ENCODE measurements at places on chromosomes 3 and 15. TPM values are rescaled to one million over a fixed set of nuclear protein-coding genes. Genes with fewer than 3 reads are reported as not detected.

- no peaks in the 10 kb centered on the region for H3K27me3 ChIP-seq
- H3K27ac ChIP-seq: no peak overlapping the region
- H3K4me3 ChIP-seq: no peak overlapping the region
- H3K4me1 ChIP-seq: no peaks in the 10 kb centered on the region
- H3K36me3 ChIP-seq: no peaks in the 10 kb centered on the region
- DNase-seq: no peak
Measured at GRCh38 chr3:26350853-26351252, 271.7 kb upstream of the LRRC3B start.

- H3K4me3 ChIP-seq: no peak overlapping the region
- H3K27ac ChIP-seq: no peak overlapping the region
- no peak for DNase-seq
Measured at GRCh38 chr15:65066001-65066634, 1.7 kb downstream of the RASL12 start.

DNA sequence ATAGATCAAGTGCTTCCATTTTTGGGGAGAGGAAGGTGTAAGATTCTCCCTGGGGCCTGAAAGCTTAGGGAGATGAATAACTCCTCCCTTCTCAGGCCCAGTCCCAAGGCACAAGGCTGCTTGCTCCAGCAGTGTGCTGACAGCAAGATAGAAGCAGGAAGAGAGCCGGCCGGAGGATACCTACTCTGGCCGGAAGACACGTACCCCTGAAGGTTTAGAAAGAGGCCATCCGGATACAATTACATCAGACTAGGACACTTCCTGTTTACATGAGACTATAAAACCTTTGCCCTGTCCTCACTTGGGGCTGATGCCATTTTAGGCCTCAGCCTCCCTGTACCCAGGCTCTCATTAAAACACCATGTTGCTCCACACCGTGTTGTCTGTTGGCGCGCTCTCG lies 329.9 kb downstream of the SV2B start:
- no peak overlapping the region for H3K4me3 ChIP-seq
- H3K27ac ChIP-seq: no peak overlapping the region
- peaks cover 26% of the 10 kb centered on the region for H3K4me1 ChIP-seq
- peaks cover 27% of the 10 kb centered on the region for H3K36me3 ChIP-seq
- no peak for DNase-seq

DNA sequence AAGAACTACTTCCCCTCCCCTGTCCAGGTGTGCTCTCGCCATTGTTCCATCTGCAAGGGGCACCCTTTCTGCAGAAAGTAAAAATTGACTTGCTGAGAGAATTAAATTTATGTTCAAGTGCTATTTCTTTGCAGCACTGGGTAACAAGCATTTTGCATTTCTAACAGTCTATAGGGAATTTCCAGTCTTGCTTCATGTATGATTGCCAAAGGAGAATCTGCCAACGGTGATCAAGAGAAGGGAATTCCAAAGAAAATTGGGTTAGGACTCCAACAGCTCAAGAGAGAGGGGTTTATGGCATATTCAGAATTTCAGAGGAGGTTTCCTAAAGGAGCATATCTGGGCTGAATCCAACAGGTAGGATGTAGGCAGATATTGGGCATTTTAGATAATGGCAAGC lies 136.7 kb upstream of the WNT5A start:
- no peaks in the 10 kb centered on the region for H3K4me1 ChIP-seq
- peaks cover 4% of the 10 kb centered on the region for H3K27me3 ChIP-seq
- no peak overlapping the region for H3K4me3 ChIP-seq
- no peak overlapping the region for H3K27ac ChIP-seq
- DNase-seq: no peak

- peaks cover 3% of the 10 kb centered on the region for H3K36me3 ChIP-seq
- no peak for DNase-seq
- peaks cover 5% of the 10 kb centered on the region for H3K27me3 ChIP-seq
- H3K4me1 ChIP-seq: peaks cover 3% of the 10 kb centered on the region
Measured at GRCh38 chr15:58340176-58340575, 91.6 kb upstream of the LIPC start.

PARP9 gene
- 107 TPM for total RNA-seq

GRCh38 chr15:64651601-64652191 lies 123.7 kb downstream of the RBPMS2 start:
- H3K4me3 ChIP-seq: peak overlapping the region; percentile 66
- peaks cover 24% of the 10 kb centered on the region for H3K4me1 ChIP-seq
- H3K36me3 ChIP-seq: peaks cover 2% of the 10 kb centered on the region

DNA sequence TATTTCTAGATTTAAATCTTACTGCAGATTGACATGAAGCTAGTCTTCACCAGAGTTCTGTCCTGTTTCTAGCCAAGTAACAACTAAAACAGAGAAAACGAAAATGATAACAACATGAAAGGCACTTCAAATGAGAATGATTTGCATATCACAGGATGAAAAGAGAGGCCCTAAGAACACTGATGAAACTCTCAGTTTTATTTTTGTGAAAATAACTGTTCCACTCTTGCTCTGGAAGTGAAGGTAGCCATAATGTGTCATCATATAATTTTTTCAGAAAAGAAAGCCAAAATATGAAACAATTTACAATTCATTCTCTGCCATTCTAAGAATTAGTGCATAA lies 274.4 kb downstream of the ADAMTSL3 start:
- peak overlapping the region; percentile 30 for H3K27ac ChIP-seq
- DNase-seq: no peak

GRCh38 chr15:59941612-59942011 lies 62.5 kb upstream of the FOXB1 start:
- peaks cover 11% of the 10 kb centered on the region for H3K27me3 ChIP-seq
- H3K27ac ChIP-seq: no peak overlapping the region
- no peaks in the 10 kb centered on the region for H3K36me3 ChIP-seq

DNA sequence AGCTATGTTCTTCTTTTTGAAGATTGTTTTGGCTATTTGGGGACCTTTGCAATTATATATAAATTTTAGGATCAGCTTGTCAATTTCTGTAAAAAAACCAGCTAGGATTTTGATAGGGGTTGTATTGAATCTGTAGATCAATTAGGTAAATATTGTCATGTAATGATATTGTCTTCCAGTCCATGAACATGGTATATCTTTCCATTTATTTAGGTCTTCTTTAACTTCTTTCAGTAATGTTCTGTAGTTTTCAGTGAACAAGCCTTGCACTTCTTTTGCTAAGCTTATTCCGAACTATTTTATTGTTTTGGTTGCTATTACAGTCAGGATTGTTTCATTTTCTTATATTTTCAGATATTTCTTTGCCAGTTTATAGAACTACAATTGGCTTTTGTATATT lies 175.8 kb upstream of the RARB start:
- no peak for DNase-seq
- H3K27ac ChIP-seq: no peak overlapping the region
- no peaks in the 10 kb centered on the region for H3K4me1 ChIP-seq
- no peaks in the 10 kb centered on the region for H3K36me3 ChIP-seq

- no peaks in the 10 kb centered on the region for H3K36me3 ChIP-seq
- H3K27ac ChIP-seq: no peak overlapping the region
- DNase-seq: no peak
- peaks cover 4% of the 10 kb centered on the region for H3K4me1 ChIP-seq
- H3K4me3 ChIP-seq: no peak overlapping the region
- peaks cover 25% of the 10 kb centered on the region for H3K27me3 ChIP-seq
Measured at GRCh38 chr3:150790629-150791028, 27.7 kb upstream of the SIAH2 start.

CHRD gene
- total RNA-seq: not detected

DNA sequence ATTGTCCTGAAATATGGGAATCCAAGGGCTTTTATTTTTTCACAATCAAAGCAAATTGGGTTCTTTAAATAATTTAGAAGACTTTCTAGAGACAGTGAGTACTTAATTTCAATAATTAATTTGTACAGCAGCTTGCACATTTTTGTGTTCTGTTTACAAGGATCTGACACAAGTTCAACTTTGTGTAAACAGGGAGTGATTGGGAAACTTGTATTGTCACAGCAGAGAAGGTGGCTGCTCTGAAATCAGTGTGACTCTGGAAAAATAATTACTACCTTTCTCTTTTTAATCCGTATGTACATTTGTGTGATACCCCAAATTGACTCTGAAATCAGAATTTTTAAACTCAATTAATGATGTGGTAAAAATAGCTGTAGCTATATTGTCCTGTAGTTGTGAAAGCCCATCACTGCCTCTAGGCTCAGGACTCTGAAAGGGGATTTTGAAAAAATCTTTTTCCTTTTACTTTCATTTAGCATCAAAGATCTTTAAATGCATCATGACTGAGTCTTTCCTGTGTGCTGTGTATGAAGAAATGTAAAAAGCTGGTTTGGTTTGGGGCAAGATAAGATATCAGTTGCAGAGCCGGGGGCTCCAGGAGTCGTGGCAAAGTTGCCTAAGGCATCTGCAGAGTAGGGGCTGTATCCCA lies 45.1 kb downstream of the MFSD1 start:
- DNase-seq: no peak
- peaks cover 4% of the 10 kb centered on the region for H3K27me3 ChIP-seq
- H3K36me3 ChIP-seq: no peaks in the 10 kb centered on the region
- no peak overlapping the region for H3K4me3 ChIP-seq

DUOX1 gene
- total RNA-seq: not detected

SEMA7A gene
- 15.2 TPM for total RNA-seq

GRCh38 chr3:159987291-159987711 lies 1.3 kb upstream of the IL12A start:
- peak overlapping the region; percentile 81 for H3K4me3 ChIP-seq
- peaks cover 12% of the 10 kb centered on the region for H3K4me1 ChIP-seq
- peaks cover 30% of the 10 kb centered on the region for H3K27me3 ChIP-seq
- no peak overlapping the region for H3K27ac ChIP-seq
- no peak for DNase-seq

SLC6A1 gene
- total RNA-seq: not detected

SEMA3G gene
- total RNA-seq: 0.09 TPM

DNA sequence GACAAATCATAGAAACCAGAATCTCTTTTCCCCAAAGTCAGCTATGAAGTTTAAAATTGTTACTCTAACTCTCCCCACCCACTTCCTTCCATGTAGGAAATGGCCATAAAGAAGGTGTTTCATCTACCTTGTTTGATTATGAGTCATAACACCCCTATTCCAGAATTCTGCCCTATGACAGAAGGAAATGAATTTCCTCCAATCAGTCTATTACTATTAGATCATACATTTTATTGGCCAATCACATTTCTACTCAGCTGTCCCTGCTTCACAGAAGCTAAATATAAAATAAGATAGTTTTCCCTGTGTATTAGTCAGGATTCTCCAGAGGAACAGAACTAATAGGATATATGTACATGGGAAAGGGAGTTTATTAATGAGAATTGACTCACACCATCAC lies 102.1 kb downstream of the TGFBR2 start:
- DNase-seq: no peak
- no peak overlapping the region for H3K4me3 ChIP-seq
- H3K27ac ChIP-seq: no peak overlapping the region
- peaks cover 11% of the 10 kb centered on the region for H3K4me1 ChIP-seq
- H3K36me3 ChIP-seq: peaks cover 28% of the 10 kb centered on the region
- H3K27me3 ChIP-seq: no peaks in the 10 kb centered on the region

DNA sequence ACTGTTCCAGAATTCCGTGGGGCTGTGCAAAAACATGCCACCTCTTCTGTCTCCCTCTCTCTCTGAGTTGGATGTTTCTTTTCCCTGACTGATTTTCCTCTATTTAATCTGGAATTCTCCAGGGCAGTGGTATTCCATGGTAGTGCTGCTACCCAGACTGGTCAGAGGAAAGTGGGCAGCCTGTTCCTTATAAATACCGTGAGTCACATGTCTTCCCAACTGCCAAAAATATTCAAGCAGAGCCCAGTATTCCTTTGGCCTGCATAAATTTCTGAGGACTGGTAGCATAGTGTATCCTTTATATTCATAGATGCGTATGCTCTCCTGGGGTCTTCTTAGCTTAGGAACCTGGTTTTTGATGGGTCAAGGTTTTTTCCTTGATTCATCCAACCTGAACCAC lies 40.9 kb downstream of the CEMIP start:
- H3K36me3 ChIP-seq: no peaks in the 10 kb centered on the region
- H3K27me3 ChIP-seq: peaks cover 12% of the 10 kb centered on the region
- H3K4me3 ChIP-seq: no peak overlapping the region
- no peaks in the 10 kb centered on the region for H3K4me1 ChIP-seq
- no peak overlapping the region for H3K27ac ChIP-seq
- no peak for DNase-seq

- H3K4me3 ChIP-seq: no peak overlapping the region
- DNase-seq: no peak
- peaks cover 7% of the 10 kb centered on the region for H3K4me1 ChIP-seq
Measured at GRCh38 chr3:102189956-102190723, 244.7 kb upstream of the ZPLD1 start.

DNA sequence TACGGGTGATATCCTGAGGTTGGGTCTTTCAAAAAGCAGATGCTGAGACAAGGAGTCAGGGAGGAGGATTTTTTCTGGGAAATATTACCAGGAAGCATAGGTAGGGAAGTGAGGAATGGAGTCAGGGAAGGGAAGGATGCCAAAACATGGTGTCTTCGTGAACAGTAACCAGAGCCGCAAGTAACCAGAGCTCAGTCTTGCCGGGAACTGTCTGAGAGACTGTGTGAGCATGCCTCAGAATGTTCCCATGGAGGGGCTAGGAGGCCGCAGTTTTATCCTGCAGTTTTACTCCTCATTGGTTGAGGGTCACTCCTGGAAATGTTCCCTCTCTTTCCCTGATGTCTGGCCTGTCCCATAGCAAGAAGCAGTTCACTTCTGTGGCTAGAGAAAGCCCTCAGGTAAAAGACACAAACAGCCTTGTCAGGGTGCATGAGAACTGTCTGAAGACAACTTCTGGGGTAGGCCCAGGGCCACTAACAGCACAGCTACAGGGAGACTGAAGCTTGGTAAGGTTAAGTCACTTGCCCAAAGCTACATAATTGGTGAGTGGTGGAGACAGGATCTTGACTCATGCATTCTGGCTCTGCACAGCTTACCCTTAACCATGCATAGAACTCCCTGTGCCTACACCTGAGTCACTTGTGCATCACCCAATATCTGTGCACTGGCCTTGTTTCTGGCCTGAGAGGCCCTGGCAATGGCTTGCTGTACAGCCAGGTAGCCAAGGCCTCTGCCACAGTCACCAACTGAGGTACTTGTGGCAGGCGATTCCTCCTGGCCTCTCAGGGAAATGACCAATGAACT lies 76.3 kb upstream of the FRMD4B start:
- no peak overlapping the region for H3K27ac ChIP-seq
- no peak for DNase-seq
- no peaks in the 10 kb centered on the region for H3K4me1 ChIP-seq

- H3K27me3 ChIP-seq: peaks cover 4% of the 10 kb centered on the region
- H3K27ac ChIP-seq: no peak overlapping the region
- no peak overlapping the region for H3K4me3 ChIP-seq
- no peak for DNase-seq
- H3K4me1 ChIP-seq: peaks cover 18% of the 10 kb centered on the region
Measured at GRCh38 chr15:59292442-59293151, 80.1 kb downstream of the MYO1E start.

- peak overlapping the region; percentile 74 for H3K27ac ChIP-seq
- peaks cover 3% of the 10 kb centered on the region for H3K27me3 ChIP-seq
- H3K4me3 ChIP-seq: peak overlapping the region; percentile 61
- peaks cover 12% of the 10 kb centered on the region for H3K36me3 ChIP-seq
- H3K4me1 ChIP-seq: peaks cover 50% of the 10 kb centered on the region
Measured at GRCh38 chr3:12963922-12964701, 109.1 kb downstream of the IQSEC1 start.

DNA sequence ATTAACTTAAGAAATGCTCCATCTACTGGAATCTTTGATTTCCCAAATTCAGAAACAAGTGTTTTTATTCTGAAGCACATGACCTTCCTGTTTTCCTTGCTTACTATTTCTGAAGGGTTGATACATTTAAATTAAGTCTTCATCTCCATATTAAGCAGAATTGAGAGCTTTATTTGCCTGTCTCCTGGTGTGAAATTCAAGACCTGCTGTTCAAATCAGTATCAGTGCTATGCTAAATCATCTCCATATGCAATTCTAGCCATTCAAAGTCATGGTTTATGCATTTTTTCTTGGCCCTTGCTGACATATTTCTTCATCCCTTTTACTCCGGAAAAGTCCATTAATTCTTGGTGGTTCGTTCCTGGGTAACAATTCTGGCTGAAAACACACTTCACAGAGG lies 195.4 kb downstream of the ATP8B4 start:
- H3K4me1 ChIP-seq: no peaks in the 10 kb centered on the region
- H3K36me3 ChIP-seq: peaks cover 40% of the 10 kb centered on the region
- no peak overlapping the region for H3K27ac ChIP-seq
